ENCODE measurements at places on chromosomes 1 and 21.

- no peak for DNase-seq
These were observed 55.2 kb upstream of the C1orf174 start for GRCh38 chr1:3955196-3955772.

DNA sequence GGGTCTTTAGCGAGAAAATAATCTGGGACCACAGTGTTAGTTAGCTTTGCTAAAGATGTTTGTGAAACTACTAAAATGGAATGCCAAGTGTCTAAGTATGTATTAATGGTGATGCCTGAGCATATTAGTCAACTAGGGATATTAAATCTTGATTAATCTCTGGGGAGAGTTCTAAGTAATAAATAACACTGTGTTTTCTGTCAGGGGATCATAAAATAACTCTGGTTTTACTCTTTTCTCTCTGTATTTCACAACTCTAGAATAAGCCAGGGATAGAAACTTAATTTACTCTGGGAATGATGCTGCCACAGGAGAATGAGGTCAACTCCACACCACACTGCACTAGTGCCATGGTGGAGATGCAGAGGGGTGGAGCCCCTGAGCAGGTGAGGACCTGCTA lies 399.2 kb downstream of the PTBP2 start:
- no peak for DNase-seq

GRCh38 chr1:161119092-161119903 lies 1.4 kb downstream of the NIT1 start:
- DNase-seq, result peak; percentile 39

DNA sequence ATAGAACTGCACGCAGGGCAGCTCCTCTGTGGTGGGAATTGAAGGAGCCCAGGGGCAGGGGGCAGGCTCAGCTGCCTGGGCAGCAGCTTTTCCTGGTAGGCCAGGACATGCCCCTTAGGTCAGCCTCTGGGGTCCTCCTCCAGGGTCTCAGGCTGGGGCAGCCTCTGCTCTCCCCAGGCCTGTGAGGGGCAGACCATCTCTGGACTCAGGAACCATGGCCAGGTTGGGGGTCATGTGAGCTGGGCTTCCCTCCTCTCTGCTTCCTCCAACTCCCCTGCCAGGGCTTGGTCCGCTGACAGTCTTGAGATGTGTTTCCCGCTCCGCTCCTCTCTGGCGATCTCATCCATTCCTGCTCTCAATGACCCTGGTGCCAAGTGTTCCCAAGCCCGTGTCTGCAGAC lies 5.7 kb downstream of the C1orf210 start:
- no peak for DNase-seq

DNA sequence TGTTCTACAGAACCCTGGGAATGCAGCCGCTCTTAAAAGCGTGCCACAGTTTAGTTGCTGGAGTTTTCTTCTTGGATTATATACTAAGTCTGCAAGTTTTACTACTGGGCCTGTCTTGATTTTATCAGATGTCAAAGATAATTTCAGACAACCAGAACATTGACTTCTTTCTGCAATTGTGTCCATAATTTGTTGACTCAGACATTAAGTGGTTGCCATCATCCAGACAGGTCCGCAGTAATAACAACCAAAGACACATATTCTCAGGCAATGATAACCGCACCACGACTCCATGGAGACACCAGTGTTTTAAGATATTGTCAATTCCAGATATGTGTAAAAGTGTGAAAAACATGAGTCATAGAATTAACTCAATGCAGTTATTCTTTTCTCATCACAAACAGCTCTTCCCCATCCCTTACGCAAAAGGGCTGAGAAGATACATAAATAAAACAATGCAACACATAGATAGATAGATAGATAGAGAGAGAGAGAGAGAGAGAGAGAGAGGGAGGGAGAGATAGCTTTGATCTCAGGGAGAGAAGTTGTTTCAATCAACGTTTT lies 90.4 kb upstream of the FMN2 start:
- DNase-seq, result no peak

DNA sequence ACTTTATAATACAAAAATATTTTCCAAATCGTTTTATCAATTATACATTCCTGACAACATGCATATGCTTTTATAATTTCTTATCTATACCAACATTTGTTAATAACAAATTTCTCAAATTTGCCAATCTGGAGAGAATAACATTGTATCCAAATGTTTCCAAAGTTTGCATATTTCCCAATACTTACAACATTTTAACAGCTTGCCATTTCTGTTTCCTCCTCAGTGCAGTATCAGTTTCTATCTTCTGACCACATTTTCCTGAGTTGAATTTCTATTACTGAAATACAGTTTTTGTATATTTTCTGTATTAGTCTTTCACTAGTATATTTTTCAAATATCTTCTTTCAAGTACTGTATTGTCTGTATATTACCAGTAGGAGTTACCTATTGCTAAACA lies 1594.3 kb downstream of the PLA2G4A start:
- no peak for DNase-seq

- DNase-seq, result no peak
These were observed 810.1 kb downstream of the PLA2G4A start for GRCh38 chr1:187638733-187639434.

GRCh38 chr1:234918961-234919761 lies 209.5 kb downstream of the TOMM20 start:
- no peak for DNase-seq

- DNase-seq, result no peak
These were observed 147.7 kb downstream of the RERE start for GRCh38 chr1:8669606-8670335.

DNA sequence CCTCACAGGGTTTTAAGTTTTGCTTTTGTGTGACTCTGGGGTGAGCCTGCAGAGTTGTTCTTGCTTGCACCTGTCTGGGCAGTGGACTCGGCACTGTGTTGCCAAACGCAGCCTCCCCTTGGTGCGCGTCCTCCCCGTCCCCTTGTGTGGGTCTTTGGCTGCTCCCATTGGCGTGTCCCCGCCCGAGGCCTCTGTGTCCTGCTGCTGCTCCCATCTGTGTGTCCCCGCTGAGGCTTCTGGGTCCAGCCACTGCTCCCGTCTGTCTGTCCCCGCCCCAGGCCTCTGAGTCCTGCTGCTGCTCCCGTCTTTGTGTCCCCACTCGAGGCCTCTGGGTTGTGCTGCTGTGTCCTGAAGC lies 62.8 kb downstream of the PCNT start:
- no peak for DNase-seq

GRCh38 chr1:96533820-96534219 lies 187.8 kb upstream of the PTBP2 start:
- DNase-seq, result no peak

DNA sequence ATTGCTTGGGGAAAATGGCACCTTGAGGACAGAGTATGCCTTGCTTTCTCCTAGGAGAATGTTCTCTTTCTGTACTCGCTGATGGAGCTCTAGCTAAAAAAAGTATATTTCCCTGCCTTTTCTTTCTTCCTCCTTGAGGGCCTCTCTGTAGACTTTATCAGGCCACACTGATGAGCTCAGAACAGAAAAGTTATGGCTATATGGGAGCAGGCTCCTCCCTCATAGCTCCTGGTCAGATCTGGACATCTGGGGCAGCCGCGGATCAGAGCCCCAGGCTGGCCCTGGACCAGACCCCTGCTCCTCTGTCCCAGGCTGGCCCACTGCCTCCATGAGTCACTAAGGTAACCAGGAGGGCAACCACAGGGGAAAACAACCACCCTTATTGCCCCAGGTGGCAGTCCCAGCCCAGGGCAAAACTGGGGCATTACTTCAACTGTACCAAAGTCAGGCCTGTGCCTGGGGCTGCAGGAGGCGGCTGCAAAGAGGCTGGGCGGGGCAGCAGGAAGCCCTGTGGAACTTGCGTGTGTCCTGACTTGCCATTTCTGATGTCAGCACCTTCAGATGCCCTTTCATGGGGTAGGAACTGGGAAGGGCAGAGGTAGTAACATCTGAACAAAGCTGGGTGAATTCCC lies 26.3 kb upstream of the ZNF648 start:
- peak; percentile 15 for DNase-seq

DNA sequence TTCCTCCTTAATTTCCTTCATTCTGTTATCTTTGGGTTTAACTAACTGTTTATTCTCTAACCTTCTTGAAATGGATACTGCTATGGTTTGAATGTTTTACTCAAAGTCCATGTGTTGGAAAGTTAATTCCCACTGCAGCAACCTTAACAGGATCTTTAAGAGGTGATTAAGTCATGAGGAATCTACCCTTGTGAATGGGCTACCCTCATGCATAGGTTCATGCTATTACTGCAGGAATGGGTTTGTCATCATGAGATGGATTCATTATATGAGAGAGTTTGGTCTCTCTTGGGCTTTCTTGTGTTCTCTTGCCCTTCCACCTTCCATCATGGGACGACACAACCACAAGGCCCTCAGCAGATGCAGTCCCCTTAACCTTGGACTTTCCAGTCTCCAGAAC lies 516.9 kb downstream of the ADGRL2 start:
- no peak for DNase-seq

DNA sequence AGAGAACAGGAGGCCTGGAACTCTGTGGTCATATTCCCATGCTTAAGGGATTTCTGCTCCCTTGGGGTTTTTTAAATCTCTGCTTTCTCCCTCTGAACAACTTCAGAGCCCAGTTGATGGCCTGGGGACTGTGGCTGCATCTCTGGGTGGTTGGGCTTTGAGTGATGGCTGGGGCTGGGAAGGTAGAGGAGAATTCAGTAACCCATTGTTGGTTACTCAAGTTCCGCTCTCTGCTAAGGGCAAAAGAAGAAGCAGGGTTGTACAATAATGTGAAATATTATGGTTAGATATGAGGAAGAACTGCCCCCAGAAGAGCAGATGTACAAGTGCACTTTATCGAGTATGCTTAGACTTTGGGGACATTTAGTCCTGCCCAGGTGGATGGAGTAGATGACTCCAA lies 72.1 kb upstream of the CNTN2 start:
- no peak for DNase-seq

- DNase-seq, result no peak
These were observed 70.5 kb upstream of the CSF1 start for GRCh38 chr1:109840011-109840629.

DNA sequence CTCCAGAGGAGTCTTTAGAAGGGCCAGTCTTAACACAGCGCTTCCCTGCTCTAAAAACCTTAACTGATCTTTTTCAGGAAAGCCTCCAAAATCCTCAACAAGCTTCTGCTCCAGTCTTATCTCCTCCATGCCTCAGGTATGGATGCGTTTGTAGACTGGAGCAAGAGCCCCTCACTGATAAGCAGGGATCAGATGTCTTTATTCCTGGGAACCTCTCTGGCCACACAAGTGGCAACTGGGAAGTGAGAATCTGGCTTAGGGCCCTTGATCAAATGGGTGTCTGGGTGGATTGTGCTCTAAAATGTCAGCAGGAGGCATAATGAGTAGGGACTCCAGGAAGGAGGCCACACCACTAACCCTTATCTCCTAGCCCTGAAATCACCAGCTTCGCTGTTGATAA lies 1.4 kb downstream of the ZBTB8A start:
- no peak for DNase-seq

GRCh38 chr1:22508991-22509390 lies 54.3 kb upstream of the EPHA8 start:
- no peak for DNase-seq

DNA sequence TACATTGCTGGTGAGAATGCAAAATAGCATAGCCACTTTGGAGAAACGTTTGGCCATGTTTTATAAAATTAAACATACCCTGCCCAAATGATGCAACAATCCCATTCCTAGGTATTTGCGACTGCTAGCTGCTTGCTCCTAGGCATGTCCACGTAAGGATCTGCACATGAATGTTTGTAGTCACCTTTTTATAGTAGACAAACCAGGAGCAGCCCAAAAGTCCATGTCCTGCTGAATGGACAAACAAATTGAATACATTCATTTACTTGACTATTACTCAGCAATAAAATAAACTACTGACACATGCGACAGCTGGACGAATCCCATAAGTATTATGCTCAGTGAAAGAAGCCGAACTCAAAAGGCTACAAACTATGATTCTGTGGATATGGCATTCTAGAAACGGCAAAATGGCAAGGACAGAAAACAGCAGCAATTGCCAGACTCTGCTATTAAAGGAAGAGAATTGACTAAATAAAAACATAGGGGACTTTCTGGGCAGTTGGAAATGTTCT lies 161.9 kb upstream of the GALNT2 start:
- no peak for DNase-seq

- DNase-seq, result no peak
These were observed 553.9 kb downstream of the DPYD start for GRCh38 chr1:97366984-97367383.

GRCh38 chr1:41354956-41355355 lies 6.3 kb upstream of the FOXO6 start:
- no peak for DNase-seq
